ENCODE measurements at places on chromosomes 6 and 20.

DNA sequence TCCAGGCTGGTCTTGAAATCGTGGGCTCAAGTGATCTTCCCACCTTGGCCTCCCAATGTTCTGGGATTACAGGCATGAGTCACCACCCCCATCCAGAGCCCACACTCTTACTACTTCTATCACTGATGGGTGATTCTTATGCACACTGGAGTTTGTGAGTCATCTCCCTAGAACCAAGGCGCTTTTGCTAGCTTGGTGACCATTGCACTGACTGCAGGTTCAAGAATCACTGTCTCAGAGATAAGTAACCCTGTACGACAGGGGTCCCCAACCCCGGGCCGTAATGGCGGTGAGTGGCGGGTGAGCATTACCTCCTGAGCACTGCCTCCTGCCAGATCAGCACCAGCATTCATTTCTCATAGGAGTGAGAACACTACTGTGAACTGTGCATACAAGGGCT is 118.8 kb downstream of the MAP3K7 start:
- DNase-seq: no peak

- no peak for DNase-seq
Measured at GRCh38 chr20:64210656-64211369, 44.7 kb upstream of the PCMTD2 start.

- no peak for DNase-seq
Measured at GRCh38 chr6:53915026-53915691, 120.4 kb downstream of the LRRC1 start.

DNA sequence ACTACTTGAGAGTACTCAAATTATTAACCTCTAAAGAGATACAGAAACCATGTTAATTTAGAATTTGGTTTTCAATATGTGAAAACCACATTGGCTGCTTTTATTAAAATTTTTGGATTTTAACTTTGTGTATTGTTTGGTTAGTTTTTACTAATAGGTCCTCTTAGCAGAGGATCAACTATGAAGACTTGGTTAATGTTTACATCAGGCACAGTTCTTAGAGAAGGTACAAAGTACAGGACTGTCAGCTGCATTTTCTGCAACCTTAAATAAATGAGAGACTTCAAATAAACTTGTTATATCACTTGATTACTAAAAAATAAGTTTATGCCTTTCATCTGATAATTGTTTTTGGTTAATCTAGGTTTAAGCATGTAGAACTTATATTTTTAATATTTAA is 89.1 kb downstream of the PHF3 start:
- no peak for DNase-seq

- DNase-seq: no peak
Measured at GRCh38 chr6:150511313-150511712, 88.4 kb upstream of the PLEKHG1 start.

DNA sequence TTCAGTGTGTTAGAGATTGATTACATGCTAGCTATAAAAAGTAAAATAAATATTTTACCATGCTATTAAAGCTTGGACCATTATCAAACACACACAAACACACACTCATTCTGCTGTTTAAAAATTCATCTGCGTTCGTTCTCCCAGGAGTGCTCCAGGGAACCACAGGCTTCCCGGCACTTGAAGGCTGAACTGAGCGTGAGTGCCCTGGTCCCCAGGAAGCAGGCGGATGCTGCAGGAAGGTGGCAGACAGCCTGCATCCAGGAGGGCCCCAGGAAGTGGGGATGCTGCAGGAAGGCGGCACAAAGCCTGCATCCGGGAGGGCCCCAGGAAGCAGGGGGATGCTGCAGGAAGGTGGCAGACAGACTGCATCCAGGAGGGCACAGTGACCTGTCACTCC is 147.2 kb upstream of the SNX9 start:
- no peak for DNase-seq

Data from liver (tissue), 10 donors.